ENCODE measurements at places on chromosomes 5 and 9.

GRCh38 chr5:84181093-84181492 is 203.6 kb downstream of the EDIL3 start:
- no peak for DNase-seq

DNA sequence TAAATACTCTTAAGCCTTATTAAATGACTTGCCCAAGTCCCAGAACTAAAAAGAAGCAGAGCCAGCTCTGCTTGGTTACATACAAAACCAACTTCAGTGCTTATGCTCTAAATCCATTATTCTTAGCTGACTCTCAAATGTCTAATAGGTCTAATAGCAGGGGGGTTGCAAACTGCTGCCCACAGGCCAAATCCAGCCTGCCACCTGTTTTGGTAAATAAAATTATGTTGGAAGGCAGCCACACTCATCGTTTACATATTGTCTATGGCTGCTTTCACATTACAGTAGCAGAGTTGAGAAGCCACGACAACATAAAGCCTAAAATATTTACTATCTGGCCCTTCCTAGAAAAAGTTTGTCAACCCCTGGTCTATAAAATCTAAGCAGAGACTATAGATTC is 69.0 kb downstream of the KLHL3 start:
- DNase-seq, result no peak

DNA sequence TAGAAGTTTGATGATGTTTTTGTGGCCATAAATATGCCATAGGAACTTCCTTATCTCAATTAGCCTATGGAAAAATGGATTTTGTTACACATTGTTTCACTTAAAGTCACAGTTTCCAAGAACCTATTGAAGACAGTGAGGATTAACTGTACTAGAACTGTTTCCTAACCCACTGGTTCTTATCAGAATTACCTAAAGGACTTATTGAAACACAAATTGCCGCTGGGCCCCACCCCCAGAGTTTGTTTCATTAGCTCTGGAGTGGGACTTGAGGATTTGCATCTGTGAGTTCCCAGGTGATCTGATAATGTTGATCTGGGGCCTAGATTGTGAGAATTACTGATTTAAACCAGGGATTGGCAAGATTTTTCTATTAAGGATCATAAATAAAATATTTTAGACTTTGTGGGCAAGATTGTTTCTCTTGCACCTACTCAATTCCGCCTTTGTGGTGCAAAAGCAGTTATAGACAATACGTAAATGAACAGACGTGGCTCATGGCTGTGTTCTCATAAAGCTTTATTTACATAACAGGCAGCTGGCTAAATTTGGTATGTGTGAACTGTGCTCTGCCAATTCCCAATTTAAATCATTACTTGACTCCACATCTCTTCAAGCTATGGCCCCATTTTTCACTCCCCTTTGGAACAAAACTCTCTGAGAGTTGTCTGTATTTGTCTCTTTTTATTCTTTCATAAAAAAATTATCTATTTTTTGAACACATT is 9.3 kb downstream of the JAK2 start:
- DNase-seq, result no peak

- DNase-seq, result no peak
Measured at GRCh38 chr5:135153661-135154060, 119.6 kb upstream of the PITX1 start.

- DNase-seq, result no peak
Measured at GRCh38 chr5:34539183-34539582, 116.9 kb upstream of the RAI14 start.

DNA sequence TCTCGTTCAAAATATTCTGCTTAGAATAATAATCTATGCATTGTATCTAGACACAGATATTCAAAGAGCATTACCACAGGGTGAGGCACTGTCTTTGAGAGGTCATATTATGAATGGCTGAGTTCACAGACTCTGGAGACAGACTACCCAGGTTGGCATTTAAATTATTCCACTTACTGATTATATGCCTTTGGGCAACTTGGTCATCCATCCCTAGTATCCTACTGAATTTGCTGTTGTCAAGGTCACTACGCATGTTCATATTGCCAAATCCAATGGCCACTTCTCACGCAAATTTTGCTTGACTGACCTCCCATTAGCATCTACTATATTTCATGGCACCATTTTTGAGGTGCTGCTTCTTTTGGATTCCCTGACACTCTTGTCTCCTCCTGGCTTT is 498.6 kb upstream of the TLE4 start:
- DNase-seq, result no peak

DNA sequence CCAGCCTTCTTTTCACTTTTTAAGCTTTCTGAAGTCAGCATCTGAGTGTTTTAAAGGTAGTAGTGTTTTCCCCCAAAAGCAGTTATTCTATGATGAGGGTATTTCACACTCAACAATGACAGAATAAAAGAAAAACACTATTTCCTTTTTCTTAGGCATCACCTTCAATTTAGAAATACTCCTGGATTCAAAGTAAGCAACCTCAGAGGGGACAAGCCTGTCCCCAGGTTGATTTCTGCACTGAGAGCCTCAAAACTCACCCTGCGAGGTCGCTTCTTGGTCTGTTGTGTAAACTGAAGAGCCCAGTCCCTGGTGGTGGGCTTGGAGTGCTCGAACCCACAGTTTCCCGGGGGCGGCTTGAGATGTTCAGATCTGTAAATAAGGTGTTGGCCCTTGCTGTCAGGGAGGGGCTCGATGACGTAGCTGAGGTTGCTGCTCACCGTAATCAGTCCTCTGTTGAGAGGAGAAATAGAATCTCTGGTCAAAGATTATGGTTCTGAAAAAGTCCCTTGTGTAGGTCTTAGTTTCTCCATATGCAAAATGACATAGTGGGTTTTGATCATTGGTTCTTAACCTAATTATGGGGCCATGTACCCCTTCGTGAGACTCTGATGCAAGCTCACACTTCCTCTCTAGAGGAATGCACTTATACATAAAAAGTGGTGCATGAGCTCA is 55.9 kb downstream of the ADAM19 start:
- DNase-seq, result no peak

- no peak for DNase-seq
Measured at GRCh38 chr5:135272311-135272805, 126.7 kb downstream of the MACROH2A1 start.

DNA sequence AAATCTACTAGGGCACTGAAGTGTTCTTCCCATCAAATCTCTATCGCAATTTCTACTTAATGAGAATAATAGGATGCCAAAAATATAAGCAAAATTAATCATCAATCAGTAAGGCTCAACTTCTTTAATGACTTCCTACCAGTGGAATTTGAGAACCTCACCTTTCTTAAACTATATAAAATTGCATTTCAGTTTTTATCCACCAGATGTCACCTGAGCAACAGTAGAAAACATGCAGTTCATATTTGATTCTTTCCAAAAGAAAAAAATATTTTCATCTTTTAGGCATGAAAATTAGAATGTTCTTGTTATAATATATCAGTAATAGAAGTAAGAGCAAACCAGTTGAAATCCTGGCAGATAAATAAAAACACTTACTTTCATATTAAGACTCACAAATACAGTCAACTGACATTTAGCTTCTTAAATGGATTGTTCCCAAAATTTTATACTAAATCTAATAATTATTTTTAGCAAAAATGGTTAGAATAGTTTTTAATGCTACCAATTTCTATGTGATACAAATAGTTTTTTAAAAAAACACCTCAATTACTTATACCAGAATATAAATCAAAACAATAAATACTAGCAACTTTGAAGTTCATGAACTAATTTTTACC is 13.4 kb upstream of the CCDC112 start:
- peak; percentile 23 for DNase-seq

GRCh38 chr9:123894822-123895221 is 35.1 kb downstream of the DENND1A start:
- DNase-seq, result no peak

DNA sequence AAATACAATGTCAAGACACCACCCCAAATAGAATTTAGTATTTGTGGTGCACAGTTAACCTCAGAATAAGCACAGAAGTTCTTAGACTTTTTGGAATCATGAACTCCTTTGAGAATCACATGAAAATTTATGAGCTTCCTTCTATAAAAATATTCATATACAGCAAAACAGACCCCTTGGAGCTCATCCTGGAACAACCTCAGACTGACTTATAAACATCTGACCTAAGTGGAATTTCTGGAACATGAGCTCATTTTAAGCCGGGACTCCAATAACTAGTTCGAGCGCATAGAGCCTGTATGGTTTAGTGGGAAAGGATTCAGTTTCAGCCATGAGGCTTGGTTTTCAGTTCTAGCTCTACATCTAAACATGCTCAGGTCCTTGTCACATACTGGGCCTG is 192.3 kb downstream of the DEPDC1B start:
- DNase-seq, result no peak

GRCh38 chr5:139708877-139709581 is 60.9 kb downstream of the CXXC5 start:
- peak; percentile 84 for DNase-seq

DNA sequence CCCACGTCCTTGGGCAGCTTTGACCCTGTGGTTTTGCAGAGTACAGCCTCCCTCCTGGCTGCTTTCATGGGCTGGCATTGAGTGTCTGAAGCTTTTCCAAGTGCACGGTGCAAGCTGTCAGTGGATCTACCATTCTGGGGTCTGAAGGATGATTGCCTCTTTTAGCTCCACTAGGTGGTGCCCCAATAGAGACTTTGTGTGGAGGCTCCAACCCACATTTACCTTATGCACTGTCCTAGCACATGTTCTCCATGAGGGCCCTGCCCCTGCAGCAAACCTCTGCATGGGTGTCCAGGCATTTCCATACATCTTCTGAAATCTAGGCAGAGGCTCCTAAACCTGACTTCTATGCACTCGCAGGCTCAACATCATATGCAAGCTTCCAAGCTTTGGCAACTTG is 644.2 kb upstream of the CDH9 start:
- no peak for DNase-seq

- DNase-seq, result no peak
Measured at GRCh38 chr9:114120192-114121014, 21.3 kb upstream of the KIF12 start.

- DNase-seq, result no peak
Measured at GRCh38 chr5:65730910-65731309, 8.9 kb downstream of the NLN start.

DNA sequence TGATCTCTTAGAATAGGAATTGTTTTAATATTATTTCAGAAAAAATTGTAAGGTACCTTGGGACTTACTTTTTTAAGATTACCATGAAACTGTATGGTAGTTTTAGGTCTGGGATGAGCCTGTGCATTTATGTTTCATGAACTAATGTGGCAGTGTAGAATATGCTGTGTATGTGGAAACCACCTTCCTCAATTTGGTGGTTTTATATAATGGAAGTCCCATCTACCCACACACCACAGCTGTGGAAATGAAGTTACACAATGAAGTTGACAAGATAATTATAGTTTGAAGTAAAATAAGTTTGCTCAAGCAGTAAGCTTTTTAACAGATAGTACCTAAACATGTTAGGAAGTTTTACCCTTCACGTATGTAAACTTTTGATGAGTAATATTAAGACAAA is 24.4 kb downstream of the WDR36 start:
- no peak for DNase-seq

GRCh38 chr5:81205058-81205457 is 28.1 kb upstream of the CKMT2 start:
- DNase-seq, result no peak

DNA sequence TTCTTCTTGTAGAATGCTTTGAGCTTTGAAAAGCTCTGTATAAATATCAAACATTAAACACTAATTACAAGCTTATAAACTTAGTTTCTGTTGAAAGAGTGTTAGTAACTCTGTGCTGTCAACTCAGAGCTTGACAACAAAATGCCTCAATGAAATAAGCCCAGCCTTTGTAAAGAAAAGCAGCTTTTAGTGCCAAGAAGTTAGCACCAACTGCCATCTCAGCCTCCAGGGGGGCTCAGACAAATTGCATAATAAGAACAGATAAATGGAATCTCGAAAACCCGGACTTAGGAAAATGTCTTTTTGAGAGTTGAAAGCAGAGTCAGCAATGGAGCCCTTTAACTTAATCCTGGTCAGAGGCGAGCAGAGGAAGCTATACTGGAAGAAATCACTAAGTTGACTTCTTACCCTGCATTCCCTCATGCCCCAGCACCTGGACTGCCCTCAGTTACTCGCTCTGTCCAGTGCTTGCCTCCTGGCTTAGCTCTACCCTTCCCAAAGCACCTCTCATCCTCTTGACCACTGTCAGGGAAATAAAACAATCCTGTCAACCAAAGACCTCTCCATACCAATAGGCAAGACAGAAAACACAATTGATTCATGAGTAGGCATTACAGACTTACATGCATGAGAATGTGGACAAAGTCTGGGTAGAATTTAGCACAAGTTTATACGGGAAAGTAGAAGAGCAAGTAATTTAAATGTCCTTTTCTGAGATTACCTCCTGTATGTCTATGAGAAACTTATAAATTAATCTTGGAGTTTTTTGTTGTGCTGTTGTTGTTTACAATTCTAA is 352.7 kb downstream of the ZNF608 start:
- DNase-seq, result peak; percentile 60

- DNase-seq, result no peak
Measured at GRCh38 chr9:74951107-74951720, 1.5 kb downstream of the C9orf40 start.

DNA sequence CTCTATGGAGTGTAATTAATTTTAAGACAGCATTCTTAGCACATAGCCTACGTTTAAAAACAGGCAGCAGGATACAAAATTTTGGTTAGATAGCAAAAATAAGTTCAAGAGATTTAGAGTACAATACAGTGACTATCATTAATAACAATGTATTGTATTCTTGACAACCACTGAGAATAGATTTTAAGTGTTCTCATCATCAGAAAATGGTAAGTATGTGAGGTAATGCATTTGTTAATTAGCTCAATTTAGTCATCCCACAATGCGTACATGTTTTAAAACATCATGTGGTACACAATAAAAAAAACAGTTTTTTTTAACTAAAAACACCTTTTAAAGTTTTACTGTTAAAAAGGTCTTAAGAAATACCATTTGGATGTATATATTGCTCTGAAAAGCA is 94.2 kb downstream of the MUSK start:
- DNase-seq, result no peak

- DNase-seq, result no peak
Measured at GRCh38 chr5:140713562-140714094, 13.4 kb downstream of the ZMAT2 start.

- no peak for DNase-seq
Measured at GRCh38 chr5:157294407-157295091, 28.6 kb downstream of the CYFIP2 start.

DNA sequence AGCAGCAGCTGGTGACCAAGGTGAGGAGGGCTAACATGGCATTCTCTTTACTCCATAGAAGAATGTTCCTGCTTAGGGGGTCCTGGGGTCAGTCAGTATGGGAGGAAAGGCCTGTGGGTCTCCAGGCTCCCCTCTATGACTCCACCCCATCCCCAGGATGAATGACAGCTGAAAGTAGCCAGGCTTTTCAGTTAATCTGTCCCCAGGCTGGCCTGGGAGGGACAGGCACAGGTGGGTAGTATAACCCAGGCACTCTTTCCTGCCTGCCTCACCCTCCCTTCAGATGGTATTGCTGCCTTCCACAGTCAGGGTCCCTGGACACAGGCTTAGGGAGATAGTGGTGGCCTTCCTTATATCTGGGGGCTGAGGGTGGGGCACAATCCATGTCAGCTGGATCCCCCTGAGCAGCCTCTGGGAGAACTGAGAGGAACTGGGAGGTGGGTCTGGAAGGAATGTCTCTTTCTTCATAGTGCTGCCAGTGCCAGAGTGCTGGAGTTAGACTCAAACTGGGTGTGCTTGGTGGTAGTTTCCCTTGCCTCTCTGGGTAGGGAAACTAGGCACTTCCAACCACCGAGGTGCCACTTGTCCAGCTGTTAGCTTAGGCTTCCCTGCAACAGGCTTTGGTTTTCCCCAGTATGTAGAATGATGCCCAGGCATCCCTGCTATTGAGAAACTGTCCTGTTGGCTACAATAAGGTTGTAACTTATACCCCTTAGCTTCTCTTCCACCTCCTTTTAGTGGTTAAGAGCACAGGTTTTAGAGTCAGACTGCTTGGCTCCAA is 27.8 kb downstream of the LARP1 start:
- DNase-seq, result no peak

- DNase-seq, result no peak
Measured at GRCh38 chr5:124812771-124813358, 66.4 kb upstream of the ZNF608 start.

Measured in globus pallidus (tissue), 1 donor.